ENCODE measurements at places on chromosomes 3 and 15. TPM values are rescaled to one million over a fixed set of nuclear protein-coding genes. Genes with fewer than 3 reads are reported as not detected.

- no peak overlapping the region for H3K27ac ChIP-seq
- no peak for DNase-seq
- no peak overlapping the region for H3K4me3 ChIP-seq
- H3K27me3 ChIP-seq = no peaks in the 10 kb centered on the region
- H3K36me3 ChIP-seq = no peaks in the 10 kb centered on the region
Measured at GRCh38 chr15:38721568-38721945, 156.9 kb upstream of the RASGRP1 start.

GRCh38 chr3:140843656-140844055 is 98.0 kb upstream of the SLC25A36 start:
- H3K4me1 ChIP-seq = no peaks in the 10 kb centered on the region
- H3K4me3 ChIP-seq = no peak overlapping the region
- no peaks in the 10 kb centered on the region for H3K36me3 ChIP-seq
- DNase-seq = no peak

- no peaks in the 10 kb centered on the region for H3K27me3 ChIP-seq
- DNase-seq = no peak
- H3K4me3 ChIP-seq = no peak overlapping the region
- no peak overlapping the region for H3K27ac ChIP-seq
- no peaks in the 10 kb centered on the region for H3K4me1 ChIP-seq
Measured at GRCh38 chr15:80429964-80430363, 25.8 kb downstream of the ARNT2 start.

GRCh38 chr3:60469481-60469880 is 781.8 kb downstream of the FHIT start:
- H3K4me3 ChIP-seq = no peak overlapping the region
- no peak overlapping the region for H3K27ac ChIP-seq
- no peaks in the 10 kb centered on the region for H3K36me3 ChIP-seq
- no peaks in the 10 kb centered on the region for H3K27me3 ChIP-seq
- no peaks in the 10 kb centered on the region for H3K4me1 ChIP-seq

DNA sequence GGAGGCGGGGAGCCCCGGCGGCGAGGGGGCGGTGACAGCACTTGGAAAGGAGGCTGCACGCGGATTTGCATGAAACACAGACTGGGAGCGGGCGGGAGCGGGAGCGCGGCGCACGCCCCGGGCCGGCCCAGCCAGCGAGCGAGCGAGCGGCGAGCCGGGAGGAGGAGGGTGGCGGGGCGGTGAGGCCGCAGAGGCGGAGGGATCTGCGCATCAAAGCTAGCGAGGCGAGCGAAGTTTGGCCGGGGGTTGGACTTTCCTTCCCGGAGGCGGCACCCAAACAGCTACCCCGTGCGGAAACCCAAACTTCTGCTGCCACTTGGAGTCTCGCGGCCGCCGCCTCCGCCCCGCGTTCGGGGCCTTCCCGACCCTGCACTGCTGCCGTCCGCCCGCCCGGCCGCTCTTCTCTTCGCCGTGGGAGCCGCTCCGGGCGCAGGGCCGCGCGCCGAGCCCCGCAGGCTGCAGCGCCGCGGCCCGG is at the start of gene SMAD3:
Gene SMAD3 (plus strand): TSS at position 72 of the 475 bp plus-strand sequence. CDS start 553 bp downstream, outside the sequence.
- H3K27ac ChIP-seq = peak within 1 kb of the TSS; percentile 81
- H3K36me3 ChIP-seq = peaks cover 6% of the 10 kb centered on the region

GRCh38 chr3:128845778-128846485 is 33.5 kb upstream of the ACAD9 start:
- H3K4me3 ChIP-seq = no peak overlapping the region
- DNase-seq = peak; percentile 30

SETD5 gene
- 149 TPM for total RNA-seq
